NCI-H446 (cell line): ENCODE measurements at places on chromosomes 7 and 10.

DNA sequence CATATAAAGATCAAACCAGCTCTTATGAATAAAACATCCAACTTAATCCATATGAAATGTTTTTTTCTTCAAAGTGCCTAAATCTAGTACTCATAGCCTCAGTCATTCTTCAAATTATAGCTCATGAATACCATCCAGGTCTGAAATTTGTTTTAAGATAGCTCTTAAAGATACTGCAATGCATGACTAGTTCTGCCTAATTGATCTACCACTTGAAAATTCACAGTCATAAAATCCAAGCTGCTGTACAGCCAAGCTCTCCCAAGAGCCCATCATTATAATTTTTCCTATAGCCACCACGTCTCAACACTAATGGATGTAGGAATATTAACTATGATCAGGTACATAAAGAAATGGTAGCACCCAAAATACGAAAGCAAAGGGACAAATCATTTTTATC, 87.9 kb upstream of the RNF148 start:
- no peak for DNase-seq

- no peak for DNase-seq
Measured at GRCh38 chr10:24340883-24341282, 131.9 kb downstream of the KIAA1217 start.

- DNase-seq, result no peak
Measured at GRCh38 chr10:75940742-75941141, 509.3 kb downstream of the LRMDA start.

- DNase-seq, result peak; percentile 55
Measured at GRCh38 chr7:107167483-107168232, 1.1 kb upstream of the HBP1 start.

DNA sequence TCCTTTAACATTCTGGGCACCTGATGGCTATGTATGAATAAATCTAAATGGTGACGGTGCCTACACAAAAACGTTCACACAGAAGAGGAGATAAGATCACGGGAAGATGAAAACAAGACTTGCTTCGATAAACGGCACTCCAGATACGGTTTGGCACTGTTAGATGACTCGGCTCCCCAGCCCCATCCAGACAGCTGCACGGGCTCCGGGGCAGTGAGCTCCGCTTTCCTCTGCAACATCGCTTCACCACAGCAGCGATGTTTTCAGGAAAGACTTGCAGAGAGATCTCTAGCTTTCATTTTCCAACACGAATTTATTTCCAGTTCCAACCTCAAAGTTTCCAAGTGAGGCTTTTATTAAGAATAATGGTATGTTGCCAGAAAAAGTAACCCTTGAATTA, 132.1 kb downstream of the KLF6 start:
- no peak for DNase-seq

DNA sequence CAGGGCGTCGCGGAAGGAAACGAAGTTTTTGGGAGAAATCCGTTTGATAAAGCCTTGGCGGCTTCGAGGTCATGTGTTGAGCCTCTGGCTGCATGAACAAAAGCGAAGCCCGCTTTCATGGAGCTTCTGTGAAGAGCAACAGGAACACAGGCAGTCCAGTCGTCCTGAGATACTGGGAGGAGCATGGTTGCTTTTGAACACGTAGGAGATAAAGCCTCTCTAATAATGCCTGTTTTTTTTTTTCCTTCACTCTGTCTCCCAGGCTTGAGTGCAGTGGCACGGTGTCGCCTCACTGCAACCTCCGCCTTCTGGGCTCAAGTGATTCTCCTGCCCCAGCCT, 473 bp upstream of the ZNF32 start:
- DNase-seq, result no peak

GRCh38 chr10:61130366-61130765, 186.4 kb upstream of the RHOBTB1 start:
- no peak for DNase-seq

DNA sequence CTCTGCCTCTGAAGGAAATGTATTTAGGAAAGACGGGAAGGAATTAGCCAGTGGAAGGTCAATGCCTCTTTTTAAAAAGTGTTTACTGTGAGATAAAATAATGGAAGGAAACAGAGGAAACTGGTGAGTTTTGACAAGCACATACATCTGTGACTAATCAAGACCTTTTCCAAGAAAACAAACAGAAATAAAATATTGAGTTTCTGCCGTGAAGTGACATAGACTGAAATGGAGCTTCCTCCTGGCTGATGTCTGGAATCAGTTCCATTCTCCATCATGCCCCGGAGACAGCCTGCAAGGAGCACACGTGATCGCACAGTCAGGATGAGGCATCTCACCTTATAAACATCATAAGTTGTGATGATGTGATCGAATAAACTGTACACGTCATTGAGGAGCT, 30.7 kb downstream of the TECTB start:
- DNase-seq, result no peak
